Fibroblast of the conjunctiva (primary cell): ENCODE measurements at places on chromosomes 11 and 22.
A peak's percentile ranks its signal among the peaks of the same experiment; 100 is the strongest.

DNA sequence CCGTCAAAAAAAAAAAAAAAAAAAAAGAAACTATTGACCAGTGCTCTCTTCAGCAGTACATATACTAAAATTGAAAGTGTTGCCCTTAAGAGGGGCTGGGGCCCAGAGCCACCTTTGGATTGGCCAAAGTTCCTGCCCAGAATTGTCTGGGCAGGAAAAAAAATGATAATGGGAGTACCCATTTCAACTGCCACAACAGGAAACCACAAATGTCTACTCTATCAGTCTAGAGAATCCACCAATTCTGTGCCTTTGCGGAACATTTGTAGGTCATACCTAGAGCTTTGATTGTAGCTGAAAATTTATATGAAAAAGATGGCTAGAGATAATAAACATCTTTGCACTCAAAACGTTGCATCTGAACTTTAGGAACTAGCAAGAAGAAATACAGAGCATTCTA is 69.4 kb downstream of the FAM76B start:
- no peak for DNase-seq

- no peak for DNase-seq
Observed at GRCh38 chr22:40022536-40023240, 27.9 kb downstream of the FAM83F start.

- no peak for DNase-seq
Observed at GRCh38 chr11:77081381-77081851, 14.6 kb downstream of the CAPN5 start.

DNA sequence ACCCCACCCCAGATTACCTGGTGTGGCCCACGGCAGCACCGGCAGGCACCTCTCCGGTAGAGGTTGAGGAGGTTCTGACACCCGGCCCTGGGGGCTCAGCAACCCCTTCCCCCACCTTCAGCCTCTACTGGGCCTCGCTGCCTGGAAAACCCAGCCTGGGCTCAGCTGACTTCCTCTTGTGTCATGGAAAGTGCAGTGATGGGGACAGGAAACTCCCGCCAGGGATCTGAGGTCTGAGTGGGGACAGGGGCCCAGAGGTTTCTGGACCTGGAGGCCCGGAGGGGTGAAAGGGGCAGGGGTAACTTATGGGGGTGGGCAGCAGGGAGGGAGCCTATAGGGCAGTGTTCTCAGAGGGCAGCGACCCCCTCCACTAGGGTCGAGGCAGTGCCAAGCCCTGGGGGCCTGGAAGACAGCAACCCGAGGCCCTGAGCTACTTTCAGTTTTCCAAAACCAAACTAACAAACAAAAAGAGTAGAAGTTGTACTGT is 10.0 kb upstream of the CD5 start:
- no peak for DNase-seq

GRCh38 chr11:115930886-115931547 is 426.8 kb upstream of the CADM1 start:
- DNase-seq = no peak

DNA sequence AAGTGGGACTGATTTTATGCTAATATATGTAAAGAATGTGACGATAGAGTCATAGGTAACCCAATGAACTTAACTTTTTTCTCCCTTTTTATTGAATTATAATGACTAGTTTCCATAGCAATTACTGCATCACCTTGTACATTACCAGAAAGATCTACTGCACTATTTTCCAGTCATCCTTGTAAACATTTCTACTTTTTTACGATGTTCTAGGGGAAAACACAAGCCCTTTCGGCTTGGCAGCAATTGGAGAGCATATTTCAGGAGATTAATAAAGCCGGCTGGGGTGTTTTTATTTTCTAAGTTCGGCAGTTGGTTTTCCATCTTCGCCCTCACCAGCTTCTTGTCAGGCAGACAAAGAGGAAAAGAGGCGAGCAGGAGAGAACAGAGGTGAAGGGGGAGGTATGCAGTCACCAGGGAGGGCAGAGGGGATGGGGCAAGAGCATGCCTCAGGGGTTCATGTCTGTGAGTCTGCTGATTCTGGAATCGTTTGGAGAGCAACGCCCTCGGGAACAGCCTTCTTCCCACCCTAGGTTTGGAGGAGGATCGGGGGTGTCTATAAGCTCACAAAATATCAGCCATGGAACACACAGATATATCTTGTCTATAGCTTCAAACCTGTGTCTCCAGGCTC is 476.4 kb downstream of the MIAT start:
- no peak for DNase-seq

- DNase-seq = no peak
Observed at GRCh38 chr11:60762851-60763691, 6.4 kb downstream of the MS4A15 start.

DNA sequence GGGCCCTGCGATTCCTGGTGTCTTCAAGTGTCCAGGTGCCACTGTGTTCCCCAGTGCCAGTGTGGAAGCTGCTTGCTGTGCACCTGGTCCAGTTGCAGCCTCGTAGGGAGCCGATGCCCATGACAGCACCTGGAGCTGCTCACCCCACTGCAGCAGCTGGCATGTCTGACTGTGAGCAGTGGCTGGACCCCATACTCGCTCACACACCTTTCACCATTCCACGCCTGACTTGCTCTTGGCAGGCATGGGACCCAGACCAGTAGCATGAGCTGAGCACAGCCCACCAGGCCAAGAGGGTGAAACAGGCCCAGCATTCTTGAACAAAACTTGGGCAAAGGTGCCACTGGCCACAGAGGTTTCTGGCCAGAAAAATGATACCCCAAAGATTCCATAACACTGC is 124.5 kb upstream of the THY1 start:
- no peak for DNase-seq

DNA sequence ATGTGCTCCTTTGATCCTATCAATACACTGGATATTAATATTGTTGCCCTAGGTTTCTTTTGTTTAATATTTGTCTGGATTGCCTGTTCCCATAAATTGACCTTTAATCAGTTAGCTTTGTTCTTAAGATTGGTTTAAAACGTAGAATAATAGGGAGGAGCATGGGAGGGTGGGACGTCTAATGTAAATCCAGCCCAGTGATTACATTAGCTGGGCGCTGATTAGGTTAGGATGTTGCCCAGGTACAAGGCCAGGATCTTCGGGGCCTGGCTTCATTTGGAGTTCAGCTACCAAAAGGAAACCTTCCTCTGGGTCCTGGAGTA is at the start of gene SRSF8:
SRSF8 (plus strand) TSS at position 204 of the 323 bp plus-strand sequence. CDS start 308 bp downstream, outside the sequence.
- no peak for DNase-seq

GRCh38 chr11:112166562-112166961 is 610 bp upstream of the TEX12 start:
- DNase-seq = peak; percentile 27

DNA sequence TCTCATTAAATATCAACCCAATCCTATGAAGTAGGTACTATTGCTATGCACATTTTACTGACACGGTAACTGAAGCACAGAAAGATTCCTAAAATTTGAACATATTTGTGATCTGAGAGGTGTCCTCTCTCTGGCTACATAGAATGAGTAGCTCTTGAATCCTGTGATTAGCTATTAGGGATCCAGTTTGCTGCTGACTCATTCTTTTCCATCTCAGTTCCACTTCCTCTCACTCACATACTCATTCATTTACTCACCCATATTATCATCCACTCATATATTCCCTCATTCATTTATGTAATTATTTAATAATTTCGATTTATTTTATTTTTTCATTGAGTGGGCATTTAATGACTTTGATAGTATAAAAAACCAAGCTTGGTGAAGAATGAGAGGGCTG is 42.7 kb downstream of the OR5B17 start:
- DNase-seq = no peak
